ENCODE measurements at places on chromosomes 1 and 21.

GRCh38 chr1:228020686-228021354 is 14.0 kb downstream of the WNT3A start:
- no peak for DNase-seq

- DNase-seq = no peak
Measured at GRCh38 chr1:89286549-89287180, 14.0 kb upstream of the GBP5 start.

DNA sequence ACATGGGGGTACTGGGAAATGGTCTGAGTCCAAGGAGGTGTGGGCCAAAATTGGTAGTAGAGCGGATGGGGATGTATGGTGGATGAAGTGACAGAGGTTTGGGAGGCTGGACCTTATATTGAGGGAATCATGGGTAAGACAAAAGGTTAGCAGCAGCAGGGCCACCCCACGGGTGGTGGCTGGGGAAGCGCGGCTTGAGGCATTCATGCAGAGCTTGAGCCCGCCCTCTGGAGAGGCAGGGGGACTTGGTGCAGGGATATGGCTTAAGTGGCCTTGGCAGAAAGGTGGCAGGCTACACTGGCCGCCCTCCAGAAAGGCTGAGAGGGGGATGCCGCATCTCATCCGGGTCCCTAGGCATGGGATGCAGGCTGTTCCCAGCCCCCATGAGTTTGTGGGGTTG is 31.5 kb downstream of the HMGB4 start:
- no peak for DNase-seq

DNA sequence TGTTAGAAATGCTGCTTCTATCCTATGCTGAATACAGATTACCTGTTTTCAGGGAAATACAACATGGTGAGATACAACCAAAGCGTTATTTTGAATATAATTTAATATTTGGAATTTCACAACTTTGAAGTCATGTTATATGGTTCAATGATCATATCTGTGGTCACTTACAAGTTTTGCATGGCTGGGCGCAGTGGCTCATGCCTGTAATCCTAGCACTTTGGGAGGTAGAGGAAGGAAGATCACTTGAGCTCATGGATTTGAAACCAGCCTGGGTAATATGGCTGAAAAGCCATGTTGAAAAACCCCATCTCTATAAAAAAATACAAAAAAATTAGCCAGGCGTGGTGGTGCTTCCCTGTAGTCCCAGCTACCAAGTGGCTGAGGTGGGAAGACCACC is 57.9 kb downstream of the DOP1B start:
- no peak for DNase-seq

- no peak for DNase-seq
Measured at GRCh38 chr1:198970916-198971315, 332.1 kb downstream of the PTPRC start.

DNA sequence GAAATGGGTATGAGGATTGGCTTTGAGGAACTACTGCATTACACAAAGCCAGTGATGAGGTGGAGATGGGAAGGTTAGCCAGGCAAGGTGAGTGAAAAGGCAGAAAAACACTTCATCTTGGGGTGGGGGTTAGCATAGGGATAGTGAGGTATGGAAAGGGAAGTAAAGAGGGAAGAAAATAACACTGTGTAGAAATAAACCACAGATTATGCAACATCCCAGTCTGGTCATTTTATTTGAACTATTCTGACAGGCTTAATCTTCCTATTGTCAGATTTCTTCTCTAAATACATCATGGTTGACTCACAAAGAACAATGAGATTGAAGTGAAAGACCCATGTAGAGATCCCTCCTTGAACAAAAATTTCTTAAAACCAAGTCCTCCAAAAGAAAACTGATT is 640.2 kb downstream of the PTPRC start:
- no peak for DNase-seq

GRCh38 chr1:193606035-193606434 is 419.6 kb upstream of the B3GALT2 start:
- DNase-seq = no peak

DNA sequence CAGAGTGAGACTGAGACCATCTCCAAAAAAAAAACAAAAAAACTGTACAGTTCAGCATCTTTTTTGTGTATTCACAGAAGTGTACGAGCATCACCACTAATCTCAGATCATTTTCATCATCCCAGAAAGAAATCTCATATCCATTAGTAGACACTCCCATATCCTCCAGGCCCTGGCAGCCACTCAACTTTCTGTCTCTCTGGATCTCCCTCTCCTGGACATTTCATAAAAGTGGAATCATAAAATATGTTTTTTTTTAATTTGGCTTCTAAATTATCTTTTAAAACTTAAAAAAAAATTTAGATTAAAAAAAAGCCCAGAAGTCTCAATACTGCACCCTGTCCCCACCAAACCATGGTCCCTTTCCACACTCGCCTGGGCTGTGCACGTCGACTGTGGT is 22.1 kb downstream of the RIPPLY3 start:
- DNase-seq = no peak

- DNase-seq = no peak
Measured at GRCh38 chr21:39005502-39005787, 177.8 kb downstream of the PSMG1 start.

DNA sequence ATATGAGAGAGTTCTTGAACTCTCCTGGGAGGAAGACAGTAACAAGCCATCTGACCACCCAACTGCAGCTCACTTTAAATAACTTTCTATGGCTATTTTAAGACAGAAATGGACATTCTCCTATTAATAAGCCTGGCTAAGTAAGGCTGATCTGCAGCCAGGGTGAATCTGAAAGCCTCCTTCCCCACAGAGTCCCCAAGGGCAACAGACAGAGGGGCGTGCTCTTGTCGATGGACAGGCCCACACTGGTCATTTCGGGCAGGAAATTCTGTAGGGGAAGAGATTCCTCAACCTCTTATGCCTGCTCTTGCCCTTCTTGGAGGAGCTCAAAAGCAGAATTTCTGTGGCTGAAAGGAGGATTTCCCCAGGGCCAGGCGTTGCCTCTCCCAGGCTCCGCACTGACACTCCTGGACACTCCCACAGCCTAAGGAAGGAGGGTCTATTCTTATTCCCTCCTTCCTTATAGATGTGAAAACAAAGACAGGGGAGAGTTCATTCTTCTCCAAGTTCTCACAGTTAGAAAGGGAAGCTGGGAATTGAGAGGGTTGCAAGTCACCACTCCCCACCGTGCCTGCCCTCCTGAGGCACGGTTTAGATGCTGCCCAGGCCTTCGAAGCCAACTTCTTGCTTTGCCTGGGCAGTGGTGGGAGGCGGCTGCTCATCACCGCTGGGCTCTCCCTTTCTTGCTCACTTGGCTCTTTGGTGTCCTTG is 17.9 kb upstream of the KANK4 start:
- DNase-seq = no peak

DNA sequence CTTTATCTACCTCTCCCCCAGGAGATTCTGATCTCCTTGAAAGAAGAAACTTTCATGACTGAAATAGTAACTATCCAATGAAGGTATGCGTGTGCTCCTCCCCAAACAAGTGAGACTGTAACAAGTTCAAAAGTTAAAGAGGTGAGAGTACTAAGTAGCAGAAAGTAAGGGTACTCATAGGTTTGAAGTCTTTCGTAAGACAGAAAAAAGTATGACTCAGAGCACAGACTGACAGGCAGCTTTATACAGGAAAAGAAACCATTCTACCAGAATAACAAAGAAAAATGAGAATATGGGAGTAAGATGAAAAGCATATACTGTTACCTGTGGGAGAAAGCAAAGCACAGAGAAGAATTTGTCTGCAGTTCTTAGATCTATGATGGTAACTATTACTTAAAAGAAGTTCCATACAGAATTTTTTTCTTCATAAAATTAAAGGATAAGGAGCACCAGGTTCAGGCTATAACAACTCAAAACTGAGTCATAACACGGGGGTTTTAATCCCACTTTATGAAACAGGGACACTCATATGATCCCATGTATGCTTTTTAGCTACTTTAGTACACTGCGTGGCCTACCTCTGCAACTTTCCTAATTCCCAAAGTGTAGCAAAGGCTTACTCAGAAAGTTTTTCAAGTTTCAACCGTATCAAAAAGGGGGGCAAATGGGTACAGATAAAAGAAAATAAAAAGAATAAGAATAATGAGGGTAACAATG is 52.0 kb downstream of the FOXJ3 start:
- DNase-seq = no peak
